ENCODE measurements at places on chromosomes 11 and 22.

DNA sequence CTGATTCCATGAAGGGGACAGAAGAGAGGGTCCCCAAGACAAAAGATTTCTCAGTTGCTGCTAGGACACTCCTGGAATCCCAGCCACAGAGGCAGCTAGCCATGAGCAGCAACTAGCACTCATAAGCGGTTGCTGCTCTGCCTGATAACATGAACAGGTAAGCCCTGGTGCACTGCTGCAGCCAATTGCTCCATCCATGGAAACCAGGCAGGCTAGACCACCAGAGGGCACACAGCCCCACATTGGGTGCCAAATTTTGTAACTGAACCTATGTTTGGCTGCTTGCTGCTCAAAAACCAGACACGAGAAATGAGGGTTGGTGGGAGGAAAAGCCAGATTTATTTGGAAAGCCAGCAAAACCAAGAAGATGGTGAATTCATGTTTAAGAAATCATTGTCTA, 21.9 kb upstream of the QSER1 start:
- no peak for DNase-seq

GRCh38 chr11:26844963-26845362, 123.1 kb upstream of the SLC5A12 start:
- no peak for DNase-seq

DNA sequence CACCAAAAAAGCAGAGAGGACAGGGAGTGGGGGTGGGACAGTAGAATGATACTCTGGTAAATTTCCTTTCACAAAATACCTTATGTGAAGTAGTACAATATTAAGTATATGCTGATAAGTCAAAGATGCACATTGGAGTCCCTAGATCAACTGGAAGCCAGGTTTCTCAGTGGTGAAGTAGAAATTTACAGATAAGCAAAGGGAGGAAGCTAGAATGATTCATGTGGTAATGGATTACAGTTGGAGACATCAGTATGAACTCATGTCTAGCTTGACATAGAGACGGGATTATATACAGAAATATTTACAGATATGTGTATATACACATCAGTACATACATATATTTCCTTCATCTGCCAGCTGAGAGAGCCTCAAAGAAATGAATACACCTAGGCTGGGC, 21.5 kb downstream of the PLEKHB1 start:
- DNase-seq, result no peak

- no peak for DNase-seq
Observed at GRCh38 chr22:22075382-22076163, 93.0 kb upstream of the TOP3B start.

DNA sequence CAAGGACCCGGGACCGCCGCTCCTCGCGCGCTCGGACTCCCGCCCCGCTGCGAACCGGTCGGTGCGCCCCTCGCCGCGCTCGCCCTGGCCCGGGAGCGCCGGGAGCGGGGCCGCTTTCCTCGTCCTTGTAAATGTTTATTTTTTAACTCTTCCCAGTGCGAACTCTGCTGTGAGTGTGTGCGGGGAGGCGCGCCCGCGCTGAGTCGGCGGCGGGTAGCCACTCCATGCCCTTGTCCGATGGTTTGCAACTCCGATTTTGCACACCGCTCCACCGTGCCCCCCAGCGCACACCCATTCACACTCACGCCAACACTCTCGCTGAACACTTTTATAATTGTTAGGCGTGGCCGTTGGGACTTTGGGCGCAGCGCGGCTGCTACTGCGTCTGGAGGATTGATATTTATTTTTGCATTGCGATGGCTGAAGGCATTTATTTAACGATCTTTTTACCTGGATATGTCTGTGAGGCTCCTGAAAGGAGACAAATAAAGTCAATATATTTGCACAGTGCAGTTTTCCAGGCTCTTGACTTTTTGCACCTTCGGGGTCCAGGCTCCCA, 1.0 kb downstream of the C11orf96 start:
- DNase-seq, result peak; percentile 34
